ENCODE measurements at places on chromosomes 7 and 10.
A peak's percentile ranks its signal among the peaks of the same experiment; 100 is the strongest.

- DNase-seq, result peak; percentile 48
These were observed at the start of gene PRTFDC1 for GRCh38 chr10:24952143-24952706. PRTFDC1 (minus strand) TSS chr10:24952606; CDS start chr10:24952575, 31 bp downstream.

GRCh38 chr10:109996225-109996624 lies 11.6 kb upstream of the ADD3 start:
- no peak for DNase-seq

DNA sequence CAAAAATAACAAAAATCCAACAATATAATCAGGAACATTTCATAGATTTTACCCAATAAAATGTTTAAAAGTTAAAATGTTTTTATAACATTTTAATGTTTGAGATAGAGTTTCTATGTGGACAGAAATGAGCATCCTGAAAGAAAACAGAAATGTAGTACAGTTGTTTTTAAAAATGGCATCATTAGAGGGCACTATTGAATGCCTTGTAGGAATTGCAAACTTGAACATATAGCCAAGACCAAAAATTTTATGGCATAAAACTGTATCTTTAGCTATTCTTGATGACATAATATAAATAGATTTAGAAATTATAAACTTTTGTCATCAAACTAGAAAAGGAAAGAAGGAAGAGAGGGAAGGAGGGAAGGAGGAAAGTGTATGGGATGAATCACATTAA lies 1372.7 kb downstream of the GATA3 start:
- DNase-seq, result no peak

DNA sequence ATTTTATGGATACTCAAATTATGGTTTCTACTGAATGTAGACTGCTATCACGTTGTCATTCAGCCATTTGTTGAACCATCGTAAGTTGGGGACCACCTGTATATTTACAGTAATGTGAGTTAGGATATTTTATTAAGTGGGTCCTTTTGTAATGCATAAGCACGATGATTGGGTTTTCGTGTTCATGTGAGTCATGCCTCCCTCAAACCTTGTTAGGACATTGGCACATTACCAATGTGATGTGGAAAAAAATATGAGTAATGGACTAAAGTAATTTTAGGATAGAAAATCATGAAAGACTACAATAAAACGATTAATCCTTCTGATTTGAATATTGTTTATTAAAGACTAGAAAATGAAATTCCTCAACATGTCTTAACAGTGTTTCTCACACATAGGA lies 8.7 kb downstream of the SMC3 start:
- no peak for DNase-seq

DNA sequence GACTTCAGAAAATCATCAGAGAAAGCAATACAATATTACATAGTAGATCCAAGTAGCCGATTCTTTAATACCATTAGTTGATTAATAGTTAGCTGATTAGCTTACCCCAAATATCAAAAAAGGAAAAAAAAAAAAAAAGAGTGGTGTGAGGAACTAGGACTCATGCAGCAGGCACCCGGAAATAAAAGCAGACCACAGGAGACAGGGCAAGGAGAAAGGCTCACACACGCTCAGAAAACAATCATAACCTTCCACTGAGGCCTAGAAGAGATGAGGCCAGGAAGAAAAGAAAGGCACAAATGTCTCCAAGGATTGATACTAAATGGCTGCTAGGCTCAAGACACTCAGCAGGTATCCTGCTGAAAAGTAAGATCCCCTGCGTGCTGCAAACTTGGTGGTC lies 25.9 kb downstream of the TRDMT1 start:
- peak; percentile 12 for DNase-seq

DNA sequence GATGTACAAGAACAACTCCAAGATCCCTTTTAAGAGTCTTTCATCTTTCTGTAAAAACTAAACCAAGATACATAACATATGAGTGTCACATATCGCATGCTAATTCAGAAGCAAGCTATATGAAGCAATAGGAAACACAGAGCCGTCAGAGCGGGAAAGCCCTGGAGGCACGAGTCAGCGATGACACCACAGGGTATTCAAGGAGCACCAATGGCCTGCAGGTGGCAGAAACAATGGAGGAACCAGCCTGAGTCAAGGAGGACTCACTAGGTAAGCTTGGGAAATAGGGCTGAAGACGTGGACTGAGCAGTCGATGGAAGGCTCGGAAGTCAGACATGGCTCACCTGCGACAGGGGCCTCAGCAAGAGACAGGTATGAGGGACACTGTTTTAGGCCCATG lies 214.4 kb downstream of the FAM107B start:
- DNase-seq, result peak; percentile 88

DNA sequence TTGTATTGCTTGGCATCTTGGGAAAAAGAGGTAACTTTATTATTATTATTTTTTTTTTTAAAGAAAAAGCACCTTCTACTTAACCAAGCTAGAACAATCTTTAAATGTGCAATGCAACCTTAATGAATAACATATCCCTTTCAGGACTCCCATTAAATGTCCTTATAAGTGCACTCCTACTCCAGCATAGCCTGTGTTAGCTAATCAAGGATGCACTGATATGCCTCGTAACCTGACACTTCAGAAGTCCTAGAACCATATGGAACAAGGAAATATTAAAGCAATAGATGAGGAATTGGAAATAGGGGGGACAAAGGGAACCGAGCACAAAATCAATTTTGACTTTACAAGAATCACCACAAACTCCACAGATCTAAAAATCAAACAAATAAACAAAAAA lies 522.4 kb downstream of the PARD3 start:
- DNase-seq, result no peak

Data from activated CD8-positive, alpha-beta T cell treated with anti-CD3 and anti-CD28 coated beads for 36 hours (primary cell).